SW480 (cell line): ENCODE measurements at places on chromosomes 2 and 18.

- peak; percentile 79 for DNase-seq
These were observed 2.1 kb downstream of the TTC39C start for GRCh38 chr18:24016643-24017042.

DNA sequence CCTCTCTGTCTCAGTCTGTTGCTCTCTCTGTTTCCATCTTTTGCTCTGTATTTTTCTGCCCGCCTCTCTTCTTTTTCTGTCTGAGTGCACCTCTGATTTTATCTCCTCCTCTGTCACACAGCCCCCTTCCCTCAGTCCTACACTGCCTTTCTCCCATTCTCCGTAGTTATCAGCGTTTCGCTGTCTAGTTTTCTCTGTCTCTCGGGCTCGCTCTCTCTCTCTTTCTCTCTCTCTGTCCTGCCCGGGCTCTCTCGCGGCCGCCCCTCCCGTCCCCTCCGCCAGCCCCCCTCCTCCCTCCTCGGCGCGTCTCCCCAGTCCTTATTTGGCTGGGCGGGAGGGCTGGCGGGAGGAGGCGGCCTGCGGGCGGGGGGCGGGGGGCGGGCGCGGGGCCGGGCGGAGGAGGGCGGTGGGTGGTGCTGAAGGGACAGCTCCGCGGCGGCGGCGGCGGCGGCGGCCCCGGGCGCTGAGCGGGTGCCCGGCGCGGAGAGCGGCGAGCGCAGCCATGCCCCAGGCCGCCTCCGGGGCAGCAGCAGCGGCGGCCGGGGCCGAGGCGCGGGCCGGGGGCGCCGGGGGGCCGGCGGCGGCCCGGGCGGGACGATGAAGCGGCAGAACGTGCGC lies at the start of gene KCNK3:
Gene KCNK3, plus strand, starts transcription at position 444 of the 618 bp plus-strand sequence. Its CDS starts 154 bp downstream, at position 598.
- DNase-seq: no peak

GRCh38 chr18:58263055-58263957 lies 219.3 kb downstream of the NEDD4L start:
- peak; percentile 21 for DNase-seq

DNA sequence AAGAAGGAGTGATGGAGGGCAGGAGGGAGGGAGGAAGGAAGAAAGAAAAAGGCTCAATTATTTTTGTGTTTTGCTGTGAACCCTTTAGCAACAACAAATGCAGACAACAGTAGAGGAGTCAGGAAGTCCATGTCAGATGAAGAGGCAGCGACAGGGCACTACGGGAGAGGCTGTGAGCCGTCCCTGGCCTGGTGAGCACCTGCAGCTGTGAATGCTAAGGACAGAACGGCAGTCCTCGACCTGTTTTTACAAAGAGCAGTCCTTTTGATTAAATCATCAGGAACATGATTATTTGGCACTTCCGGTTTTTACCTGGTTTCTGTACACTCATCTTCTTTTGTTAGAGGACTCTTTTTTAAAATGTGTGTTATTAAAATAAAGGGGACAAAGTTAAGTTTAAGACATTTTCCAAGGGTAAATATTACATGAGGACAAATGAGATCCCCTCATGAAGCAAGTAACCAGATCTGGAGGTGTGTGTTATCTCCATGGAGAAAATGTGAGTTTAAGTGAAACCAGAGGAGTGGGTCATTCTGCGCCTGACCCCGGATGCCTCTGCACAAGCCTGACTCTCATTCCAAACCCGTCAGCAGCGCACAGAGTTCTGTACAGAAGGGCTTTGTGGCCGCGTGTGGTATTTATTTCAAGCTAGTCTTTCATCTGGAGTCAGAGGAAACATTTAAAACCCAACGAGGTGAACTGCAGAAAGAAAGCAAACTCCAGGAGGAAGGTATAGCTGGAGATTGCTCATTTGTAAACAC lies 492.5 kb downstream of the SOX11 start:
- no peak for DNase-seq

DNA sequence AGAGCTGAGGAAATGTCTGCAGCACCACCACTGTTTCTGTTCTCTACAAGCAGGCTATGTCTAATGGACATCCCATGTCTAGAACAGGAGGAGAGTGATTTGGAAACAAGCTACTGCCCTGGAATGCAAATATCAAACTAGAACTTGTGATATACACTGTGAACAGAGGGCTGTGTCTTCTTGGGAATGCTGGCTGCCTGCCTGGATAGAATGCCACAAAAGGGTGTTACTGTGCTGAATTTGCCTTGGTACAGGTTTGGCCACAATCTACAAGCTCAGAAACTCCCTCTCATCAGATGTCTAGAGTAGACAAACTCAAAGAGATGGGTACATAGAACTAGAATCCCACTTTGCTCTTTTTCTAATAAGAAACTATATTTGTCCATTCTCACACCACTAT lies 170.5 kb downstream of the NYAP2 start:
- DNase-seq: no peak

GRCh38 chr2:27485496-27485895 lies 4.0 kb downstream of the IFT172 start:
- DNase-seq: no peak

DNA sequence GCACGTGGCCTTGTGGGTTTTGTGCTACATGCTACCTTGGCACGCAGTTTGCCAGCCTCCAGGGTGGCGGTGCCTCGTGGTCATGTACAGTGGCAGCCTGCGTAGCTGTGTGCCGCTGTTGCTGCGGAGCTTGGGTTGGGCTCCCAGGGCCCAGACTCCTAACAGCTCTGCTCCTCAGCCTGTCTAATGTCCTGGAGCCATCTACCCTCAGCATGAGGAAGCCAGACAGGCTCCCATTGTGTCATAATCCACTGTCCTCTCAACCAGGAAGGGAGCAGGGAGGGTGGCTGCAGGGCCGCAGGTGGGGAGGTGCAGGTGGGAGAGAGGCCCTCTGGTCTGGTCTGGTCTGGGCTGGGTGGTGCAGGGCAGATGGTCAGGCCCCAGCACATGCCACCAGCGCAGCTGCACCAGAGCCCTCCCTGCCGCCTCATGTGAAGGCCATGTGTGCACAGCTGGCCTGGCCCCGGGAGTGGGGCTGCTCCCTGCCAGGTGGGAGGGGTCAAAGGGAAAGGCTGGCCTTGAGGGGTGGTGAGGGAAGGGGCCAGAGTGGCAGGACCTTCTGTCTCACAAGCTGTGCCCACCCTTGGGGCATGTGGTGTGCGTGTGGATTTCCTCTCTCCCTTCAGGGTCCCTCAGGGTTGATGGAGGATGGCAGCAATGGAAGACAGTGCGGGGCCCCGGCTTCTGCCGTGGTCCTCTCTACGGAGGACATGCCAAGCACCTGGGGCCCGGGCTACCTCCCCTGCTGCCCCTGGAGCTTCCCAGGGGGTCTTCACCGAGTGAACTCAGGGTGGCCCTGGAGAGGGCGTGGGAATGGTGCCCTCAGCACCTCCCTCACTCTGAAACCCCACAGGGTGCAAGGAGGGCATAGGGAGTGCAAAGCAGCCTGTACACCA lies 4.8 kb downstream of the ATOH8 start:
- DNase-seq: no peak

GRCh38 chr18:14914771-14915170 lies 166.8 kb downstream of the ANKRD30B start:
- DNase-seq: no peak

DNA sequence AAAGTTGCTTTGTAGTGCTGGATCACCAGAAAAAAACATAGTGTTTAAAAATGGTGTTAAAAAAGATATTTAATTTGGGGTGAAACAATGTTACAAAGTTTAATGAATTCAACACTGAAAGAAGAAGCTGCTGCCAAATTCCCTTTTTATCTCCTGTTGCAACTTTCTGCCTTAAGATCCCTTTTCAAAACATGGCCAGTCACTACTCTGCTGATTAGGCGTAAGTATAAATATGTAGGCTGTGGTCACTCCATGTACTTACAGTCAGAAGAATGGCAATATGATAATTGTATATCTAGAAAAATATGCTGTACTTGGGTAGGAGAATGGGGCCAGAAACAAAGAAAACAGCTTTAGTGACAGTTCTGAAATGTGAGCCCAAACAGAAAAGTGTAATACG lies 123.5 kb upstream of the ZBTB14 start:
- DNase-seq: no peak
